Activated gamma-delta T cell (primary cell): ENCODE measurements at places on chromosomes 2 and 18.

- no peak for DNase-seq
These were observed 54.1 kb downstream of the E2F6 start for GRCh38 chr2:11411768-11412448.

GRCh38 chr18:32576296-32576916 is 105.7 kb upstream of the GAREM1 start:
- DNase-seq = no peak

- no peak for DNase-seq
These were observed 140.3 kb downstream of the TCF4 start for GRCh38 chr18:55447672-55448018.

- DNase-seq = no peak
These were observed 157.2 kb downstream of the MIB1 start for GRCh38 chr18:21897811-21898210.
